NCI-H1930 (cell line): ENCODE measurements at places on chromosomes 11 and 22.

- DNase-seq = peak; percentile 3
These were observed 8.3 kb downstream of the SMTN start for GRCh38 chr22:31089160-31090100.

- DNase-seq = no peak
These were observed 8.8 kb upstream of the KLHL35 start for GRCh38 chr11:75441804-75442132.

GRCh38 chr11:6611963-6612212, 128 bp downstream of the TAF10 start:
- no peak for DNase-seq

GRCh38 chr11:35253237-35253636, 114.3 kb downstream of the CD44 start:
- DNase-seq = no peak

GRCh38 chr22:31148953-31149627, 8.8 kb upstream of the PLA2G3 start:
- peak; percentile 39 for DNase-seq

DNA sequence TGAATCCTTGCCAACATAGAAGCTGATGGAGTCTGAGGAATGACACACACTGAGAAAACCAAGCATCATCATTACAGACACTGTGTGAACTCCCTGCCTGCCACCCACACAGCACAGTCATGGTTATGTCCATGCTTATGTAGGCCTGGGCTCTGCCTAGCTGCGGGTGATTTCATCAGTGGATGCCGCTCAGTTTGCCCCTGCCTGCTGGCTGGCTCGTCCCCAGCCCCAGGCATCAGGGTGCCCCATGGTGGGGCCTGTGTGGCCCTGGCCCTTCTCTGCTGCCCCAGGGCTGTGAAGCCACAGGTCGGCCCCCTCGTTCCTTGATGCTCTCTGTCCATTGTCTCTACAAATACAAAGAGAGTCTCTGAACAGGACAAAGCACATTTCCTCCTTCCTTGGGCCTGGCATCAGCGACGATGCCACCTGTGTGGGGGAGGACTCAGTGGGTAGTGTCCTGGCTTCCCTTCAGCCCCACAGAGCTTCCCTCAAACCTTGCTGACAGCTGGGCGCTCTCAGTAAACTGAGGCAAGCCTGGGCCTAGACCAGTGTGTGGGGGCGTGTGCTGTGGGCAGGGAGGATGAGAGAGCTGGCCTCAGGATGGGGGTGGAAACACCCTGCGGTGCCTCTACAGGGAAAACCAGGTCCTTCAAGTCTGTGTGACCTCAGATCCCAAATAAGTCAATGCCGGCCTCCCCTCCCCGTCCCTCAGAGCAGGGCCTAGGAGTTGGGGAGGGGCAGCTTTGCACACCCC, 20.0 kb upstream of the TUB start:
- DNase-seq = no peak

- no peak for DNase-seq
These were observed 8.4 kb upstream of the PNPLA5 start for GRCh38 chr22:43900206-43900605.

DNA sequence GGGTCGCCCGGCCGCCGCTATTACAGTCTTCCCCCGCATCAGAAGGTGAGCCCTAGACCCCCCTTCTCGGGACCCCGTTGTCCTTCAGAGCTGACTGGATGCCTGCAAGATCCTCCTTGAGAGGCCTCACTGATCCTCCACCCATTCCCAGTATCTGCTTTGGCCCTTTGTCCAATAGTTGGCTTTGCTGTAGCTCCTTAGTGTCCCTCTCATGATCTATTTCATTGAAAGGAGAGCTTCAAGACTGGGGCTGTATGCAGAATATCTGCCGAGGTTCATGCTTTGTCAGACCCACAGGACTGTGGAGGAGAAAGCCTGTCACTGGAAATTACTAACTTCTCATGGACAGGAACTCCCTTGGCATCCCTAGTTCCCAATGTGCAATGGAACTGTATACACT, 499 bp downstream of the DLAT start:
- DNase-seq = no peak

DNA sequence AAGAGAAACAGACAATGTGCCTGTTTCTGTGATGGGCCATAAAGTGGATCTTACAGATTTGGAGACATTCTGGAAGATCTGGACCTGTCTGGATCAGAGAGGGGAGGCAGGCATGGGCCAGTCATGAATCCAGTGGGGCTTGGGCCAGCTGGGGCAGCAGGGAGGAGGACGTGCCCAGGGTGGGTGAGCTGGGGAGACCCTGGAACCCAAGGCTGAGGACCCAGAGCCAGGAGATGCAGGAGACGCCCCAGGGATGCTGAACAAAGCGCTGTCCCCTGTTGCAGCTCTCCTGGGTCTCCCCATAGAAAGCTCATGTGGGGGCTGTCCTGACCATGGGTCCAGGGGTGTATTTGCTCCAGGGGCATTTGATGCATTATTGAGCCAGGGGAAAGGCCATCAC, 1.5 kb upstream of the APOBEC3A start:
- no peak for DNase-seq

DNA sequence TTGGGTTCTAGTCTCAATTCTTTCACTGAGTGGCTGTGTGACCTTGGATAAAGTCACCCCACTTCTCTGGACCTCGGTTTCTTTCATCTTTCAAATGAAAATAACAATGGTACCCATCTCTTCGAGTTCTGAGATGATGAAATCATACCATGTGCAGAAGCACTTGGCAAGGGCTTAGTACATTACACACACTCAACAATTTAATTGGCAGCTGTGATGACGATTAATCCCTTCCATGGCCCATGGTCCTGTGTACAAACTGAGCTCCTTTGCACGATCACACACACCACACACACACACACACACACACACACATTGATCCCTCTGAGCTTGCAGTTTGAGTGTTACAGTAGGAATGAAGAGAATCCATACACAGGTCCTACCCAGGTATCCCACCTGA, 103.4 kb upstream of the ASPHD2 start:
- DNase-seq = no peak

DNA sequence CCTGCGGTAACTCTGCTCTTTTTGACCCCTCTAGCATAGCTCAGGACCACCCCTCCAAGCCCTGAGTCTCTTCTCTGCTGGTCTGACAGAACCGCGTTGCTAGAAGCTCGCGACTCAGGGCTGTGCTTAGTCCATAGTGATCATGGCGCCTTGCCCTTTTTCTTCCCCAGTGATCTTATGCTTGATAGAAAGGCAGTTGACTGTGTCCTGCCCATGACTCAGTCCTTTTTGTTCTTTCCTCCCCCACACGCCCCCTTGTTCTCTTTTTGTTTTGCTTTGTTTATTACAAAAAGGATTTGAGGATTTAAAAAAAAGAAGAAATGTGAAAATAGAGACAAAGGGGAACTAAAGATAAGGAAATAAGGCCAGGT, 17.5 kb downstream of the IL17RA start:
- DNase-seq = no peak

GRCh38 chr11:116278076-116278475, 494.7 kb downstream of the BUD13 start:
- DNase-seq = no peak

DNA sequence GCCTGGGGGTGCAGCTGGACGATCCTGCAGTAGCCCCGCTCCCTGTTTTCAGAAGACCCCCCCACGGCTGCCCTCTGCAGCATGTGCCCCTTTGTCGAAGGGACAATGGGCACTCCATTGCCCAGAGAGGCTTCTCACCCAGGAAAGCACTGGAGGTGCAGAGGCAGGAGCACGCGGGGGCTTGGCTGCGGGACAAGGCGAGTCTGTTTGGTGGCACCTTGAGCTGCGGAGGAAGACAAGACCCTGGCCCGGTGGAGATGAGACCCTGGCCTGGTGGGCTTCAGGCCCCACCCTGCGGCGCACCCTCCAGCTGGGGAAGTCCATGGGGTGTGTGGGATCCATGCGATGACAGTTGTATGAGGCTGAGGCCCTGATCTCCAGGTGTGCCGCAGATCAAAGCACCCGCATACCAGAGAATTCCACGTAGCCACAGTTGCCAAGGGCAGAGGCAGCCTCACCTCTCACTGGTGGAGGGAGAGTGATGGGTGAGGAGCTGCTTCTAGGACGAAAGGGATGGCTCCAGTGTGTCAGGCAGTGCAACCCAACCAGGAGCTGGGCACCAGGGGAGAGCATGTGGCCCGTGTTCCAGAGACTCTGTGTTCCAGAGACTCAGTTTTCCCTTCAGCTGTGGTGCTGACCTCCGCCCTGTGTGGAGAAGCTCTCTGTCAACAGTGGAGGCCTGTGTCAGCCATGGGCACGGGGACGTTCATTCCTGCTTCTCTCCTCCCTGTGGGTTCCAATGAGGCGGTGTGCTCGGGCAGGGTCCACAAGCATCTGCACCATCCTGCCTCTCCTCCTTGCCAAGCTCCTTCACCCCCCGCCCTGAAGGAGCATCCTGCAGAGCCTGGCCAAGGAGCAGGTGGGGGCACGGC, 10.0 kb downstream of the TBX1 start:
- no peak for DNase-seq

- no peak for DNase-seq
These were observed 20.2 kb downstream of the NF2 start for GRCh38 chr22:29623553-29624169.

GRCh38 chr11:123194337-123195187, 486 bp downstream of the CLMP start:
- DNase-seq = no peak

- DNase-seq = peak; percentile 28
These were observed 57.6 kb upstream of the OLFML1 start for GRCh38 chr11:7427733-7428132.

DNA sequence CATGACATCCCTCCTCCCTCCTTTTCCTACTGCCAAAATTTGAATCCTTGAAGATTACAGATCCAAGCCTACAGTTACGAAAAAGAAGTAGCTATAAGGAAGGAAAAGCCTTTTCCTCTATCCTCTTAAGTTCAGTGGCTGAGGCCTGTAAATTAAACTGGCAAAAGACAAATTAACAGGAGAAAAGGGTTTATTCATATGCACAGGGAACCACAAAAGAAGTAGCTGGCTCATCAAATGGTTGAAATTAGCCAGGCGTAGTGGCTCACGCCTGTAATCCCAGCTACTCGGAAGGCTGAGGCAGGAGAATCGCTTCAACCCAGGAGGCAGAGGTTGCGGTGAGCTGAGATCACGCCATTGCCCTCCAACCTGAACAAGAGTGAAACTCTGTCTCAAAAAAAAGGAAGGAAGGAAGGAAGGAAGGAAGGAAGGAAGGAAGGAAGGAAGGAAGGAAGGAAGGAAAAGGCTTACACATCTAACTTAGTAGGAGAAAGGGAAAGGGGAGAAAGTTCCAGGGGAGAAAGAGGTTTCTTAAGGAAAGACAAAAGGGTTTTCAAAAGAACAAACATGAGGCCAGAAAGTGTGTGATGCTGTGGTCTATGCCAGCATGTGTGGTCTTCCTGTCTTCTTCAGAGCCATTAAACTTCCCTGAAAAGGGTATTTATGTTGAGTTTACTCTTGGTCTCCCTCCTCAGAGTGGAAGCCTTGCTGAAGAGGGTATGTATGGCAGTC, 5.1 kb upstream of the SMPD1 start:
- no peak for DNase-seq

DNA sequence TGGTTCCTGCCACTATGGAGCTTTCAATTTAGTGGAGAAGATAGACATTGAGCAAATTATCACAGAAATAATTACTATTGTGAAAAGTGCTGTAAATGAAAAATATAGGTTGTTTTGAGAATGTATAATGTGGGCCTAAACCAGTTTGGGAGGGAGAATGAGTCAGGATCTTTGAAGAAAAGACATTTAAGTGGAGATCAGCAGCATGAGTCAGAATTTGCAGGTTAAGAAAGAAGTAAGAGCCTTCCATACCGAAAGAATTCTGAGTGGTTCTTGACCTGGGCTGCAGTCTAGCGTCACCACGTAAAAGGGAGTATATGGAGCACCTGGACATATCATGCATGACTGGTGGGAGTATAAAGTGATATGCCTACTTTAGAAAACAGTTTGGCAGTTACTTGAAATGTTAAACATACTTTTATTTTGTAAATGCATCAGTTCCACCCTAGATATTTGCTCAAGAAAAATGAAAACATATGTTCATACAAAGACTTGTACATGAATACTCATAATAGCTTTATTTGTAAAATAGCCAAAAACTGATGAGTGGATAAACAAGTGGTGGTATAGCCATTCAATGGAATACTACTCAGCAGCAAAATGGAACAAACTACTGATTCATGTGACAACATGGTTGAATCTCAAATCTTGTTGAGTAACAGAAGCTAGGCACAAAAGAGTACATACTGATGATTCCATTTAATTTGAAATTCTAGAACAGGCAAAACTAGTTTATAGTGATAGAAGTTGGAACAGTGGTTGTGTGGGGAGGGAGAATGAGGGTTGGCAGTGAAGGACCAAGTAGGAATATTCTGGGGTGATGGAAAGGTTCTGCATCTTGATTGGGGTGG, 99.2 kb downstream of the STIM1 start:
- no peak for DNase-seq

DNA sequence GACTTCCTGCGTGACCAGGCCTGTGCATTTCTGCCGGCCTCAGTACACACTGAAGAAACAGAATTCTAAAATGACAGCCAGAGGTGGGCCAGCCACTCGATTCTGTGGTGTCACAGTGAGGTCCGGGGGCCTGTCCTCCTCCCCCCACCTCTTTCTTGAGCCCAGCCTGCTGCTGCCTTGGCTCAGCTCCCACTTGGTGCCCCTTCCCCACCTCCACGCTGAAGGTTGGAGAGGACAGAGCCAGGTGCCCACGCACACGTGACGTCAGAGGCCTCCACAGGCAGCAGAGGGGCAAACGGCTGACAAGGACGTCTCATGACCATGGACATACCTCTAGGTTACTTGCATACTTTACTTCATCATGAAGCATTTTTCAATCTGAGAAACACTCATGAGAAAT, 78.0 kb upstream of the SHANK2 start:
- no peak for DNase-seq

DNA sequence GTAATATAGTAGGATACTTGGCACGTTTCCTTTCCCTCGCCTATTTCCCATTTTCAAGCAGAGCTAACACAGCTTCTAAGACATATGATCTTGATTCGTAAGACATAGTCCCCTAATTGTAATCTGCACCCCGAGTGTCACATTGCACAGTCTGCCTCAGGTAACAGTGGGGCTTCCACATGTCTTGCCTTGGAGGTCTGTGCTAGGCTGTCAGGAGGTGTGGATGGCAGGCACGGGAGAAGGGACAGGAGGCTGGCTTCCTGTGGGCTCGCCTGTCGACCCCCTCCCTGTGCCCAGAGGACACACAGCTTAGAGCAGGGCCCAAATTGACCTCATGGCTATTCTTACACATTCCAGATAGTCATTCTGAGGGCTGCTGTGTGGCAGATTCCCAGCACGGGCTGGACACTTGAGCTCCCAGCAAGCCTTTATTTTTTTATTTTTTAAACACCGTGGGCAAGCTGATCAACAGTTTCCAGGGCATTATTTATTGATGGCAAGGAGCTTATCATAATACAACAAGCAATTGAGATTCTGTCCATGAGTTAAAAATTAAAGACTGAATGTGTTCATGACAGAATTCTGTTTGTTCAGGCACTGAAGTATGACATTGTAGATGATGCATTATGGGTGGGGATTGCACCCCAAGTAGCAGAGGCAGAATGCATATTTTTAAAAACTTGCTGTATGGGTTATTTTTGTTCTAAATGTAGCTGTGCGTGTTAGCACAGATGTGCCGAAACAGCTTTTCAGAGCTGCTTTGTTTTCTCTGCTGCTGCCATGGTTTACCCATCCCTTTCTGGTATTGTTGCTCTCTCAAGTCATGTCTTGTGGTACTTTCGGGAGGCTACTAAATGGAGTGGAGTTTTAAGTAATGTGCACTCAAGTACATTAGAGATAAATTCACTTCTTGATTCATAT, 113.0 kb downstream of the ATXN10 start:
- DNase-seq = no peak

GRCh38 chr11:102493524-102493923, 37.0 kb downstream of the MMP7 start:
- DNase-seq = no peak
